ENCODE measurements at places on chromosomes 13 and 19. TPM values are rescaled to one million over a fixed set of nuclear protein-coding genes. Genes with fewer than 3 reads are reported as not detected.

GRCh38 chr13:77751513-77752456 is 54.3 kb downstream of the SLAIN1 start:
- no peak for DNase-seq
- H3K4me3 ChIP-seq, result no peak overlapping the region
- H3K36me3 ChIP-seq, result no peaks in the 10 kb centered on the region
- peaks cover 23% of the 10 kb centered on the region for H3K27me3 ChIP-seq
- H3K27ac ChIP-seq, result no peak overlapping the region
- no peaks in the 10 kb centered on the region for H3K4me1 ChIP-seq

GRCh38 chr19:45348367-45349125 is 8.0 kb downstream of the KLC3 start:
- H3K4me1 ChIP-seq, result no peaks in the 10 kb centered on the region
- DNase-seq, result peak; percentile 88
- no peak overlapping the region for H3K4me3 ChIP-seq

DNA sequence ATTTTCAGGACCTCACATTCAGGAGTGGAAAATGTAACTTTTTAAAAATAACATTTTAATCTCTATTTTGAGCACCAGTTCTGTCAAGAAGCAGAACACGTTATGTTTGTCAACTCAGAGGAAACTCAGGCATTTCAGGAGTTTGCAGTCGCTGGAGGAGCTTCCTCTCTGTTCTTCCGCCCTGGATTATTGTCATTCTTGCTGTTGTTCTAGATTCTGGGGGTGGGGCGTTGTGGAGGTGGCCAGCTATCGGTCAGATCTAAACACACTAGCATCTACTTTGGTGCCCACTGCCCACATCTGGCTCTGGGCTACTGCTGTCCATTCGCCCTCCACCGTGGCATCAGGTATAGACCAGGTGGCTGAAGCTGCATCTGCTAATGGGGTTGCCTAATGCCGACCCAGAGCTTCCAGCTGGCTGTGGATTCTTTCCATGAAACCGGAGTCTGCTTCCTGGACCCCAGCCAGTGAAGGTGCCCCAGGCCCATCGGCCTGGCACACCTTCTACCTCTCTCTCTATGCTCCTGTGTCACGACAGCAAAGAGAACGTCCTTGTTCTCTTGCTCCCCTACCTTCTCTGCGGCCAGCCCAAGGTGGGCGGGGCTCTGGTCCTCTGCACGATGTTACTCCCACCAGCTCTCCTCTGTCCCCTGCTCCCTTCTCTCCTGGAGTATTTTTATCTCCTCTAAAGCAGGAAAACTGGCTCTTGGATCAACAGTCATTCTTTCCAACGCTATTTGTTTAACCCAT is 36.7 kb upstream of the DGKH start:
- no peaks in the 10 kb centered on the region for H3K27me3 ChIP-seq
- H3K36me3 ChIP-seq, result no peaks in the 10 kb centered on the region
- H3K4me1 ChIP-seq, result peaks cover 8% of the 10 kb centered on the region
- no peak overlapping the region for H3K27ac ChIP-seq
- no peak for DNase-seq
- H3K4me3 ChIP-seq, result no peak overlapping the region

DNA sequence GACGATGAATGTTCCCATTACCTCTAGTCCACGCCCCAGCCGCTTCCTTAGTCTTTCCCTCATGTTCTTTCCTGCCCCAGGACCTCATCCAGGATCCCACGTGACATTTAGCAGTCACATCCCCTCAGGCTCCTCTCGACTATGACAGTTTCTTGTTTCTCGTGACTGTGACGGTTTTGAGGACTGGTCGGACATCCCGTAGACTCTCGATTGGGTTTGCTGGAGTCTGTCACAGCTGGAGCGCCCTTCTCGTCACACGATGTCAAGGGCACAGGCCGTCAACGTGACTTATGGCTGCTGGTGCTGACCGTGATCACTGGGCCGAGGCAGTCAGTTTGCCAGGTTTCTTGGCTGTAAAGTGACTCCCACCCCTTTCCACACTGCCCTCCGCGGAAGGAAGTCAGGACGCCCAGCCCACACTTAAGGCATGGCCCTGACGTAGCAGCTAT is 22.8 kb downstream of the ELAVL1 start:
- H3K4me3 ChIP-seq, result no peak overlapping the region
- H3K4me1 ChIP-seq, result peaks cover 17% of the 10 kb centered on the region
- no peaks in the 10 kb centered on the region for H3K27me3 ChIP-seq
- peak; percentile 49 for DNase-seq
- peaks cover 11% of the 10 kb centered on the region for H3K36me3 ChIP-seq

DNA sequence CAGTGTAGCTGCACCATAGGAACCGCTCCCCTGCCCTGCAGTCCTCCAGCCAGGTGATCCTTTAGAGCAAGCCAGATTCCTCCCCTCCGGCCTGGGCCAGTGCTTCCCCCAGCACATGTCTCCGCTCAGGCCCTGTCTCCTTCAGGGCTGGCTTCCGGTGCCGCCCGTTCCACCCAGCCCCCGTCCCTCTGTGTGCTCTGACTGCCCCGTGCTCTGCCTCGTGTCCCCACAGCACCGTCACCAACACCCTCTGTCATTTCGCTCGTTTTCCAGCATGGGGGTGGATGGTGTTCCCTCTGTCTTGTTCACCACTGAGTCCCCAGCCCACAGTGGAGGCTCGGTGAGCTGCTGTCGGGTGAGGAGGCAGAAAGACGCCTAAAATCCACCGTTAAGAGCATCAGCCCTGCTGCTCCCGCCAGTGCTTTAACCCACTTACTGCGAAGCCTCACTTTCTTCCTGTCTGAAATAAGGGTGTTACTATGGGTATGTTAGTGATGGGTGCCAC is 54.5 kb downstream of the TSSK6 start:
- H3K27me3 ChIP-seq, result no peaks in the 10 kb centered on the region
- peak; percentile 59 for DNase-seq
- peaks cover 72% of the 10 kb centered on the region for H3K4me1 ChIP-seq
- peaks cover 4% of the 10 kb centered on the region for H3K36me3 ChIP-seq

DNA sequence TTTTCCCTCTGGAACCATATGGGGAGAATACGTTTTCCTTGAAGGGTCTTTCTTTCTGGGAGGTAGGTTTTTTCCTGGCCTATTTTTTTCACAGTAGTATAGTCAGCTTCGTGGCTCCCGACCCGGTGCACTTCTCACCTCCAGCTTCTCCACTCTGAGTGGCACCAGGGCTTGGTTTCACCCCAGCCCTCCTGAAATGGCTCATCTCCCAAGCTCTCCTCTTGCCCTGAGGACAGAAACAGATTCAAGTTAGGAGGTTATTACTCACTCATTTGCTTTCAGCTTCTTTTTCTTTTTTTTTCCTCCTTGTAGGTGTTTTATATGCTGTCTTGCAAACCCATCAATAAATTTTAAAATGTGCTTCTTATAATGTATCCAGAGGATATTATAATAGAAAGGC is 199.3 kb downstream of the RFC3 start:
- H3K36me3 ChIP-seq, result peaks cover 5% of the 10 kb centered on the region
- H3K4me3 ChIP-seq, result no peak overlapping the region
- no peak overlapping the region for H3K27ac ChIP-seq
- H3K27me3 ChIP-seq, result no peaks in the 10 kb centered on the region
- DNase-seq, result no peak

DNA sequence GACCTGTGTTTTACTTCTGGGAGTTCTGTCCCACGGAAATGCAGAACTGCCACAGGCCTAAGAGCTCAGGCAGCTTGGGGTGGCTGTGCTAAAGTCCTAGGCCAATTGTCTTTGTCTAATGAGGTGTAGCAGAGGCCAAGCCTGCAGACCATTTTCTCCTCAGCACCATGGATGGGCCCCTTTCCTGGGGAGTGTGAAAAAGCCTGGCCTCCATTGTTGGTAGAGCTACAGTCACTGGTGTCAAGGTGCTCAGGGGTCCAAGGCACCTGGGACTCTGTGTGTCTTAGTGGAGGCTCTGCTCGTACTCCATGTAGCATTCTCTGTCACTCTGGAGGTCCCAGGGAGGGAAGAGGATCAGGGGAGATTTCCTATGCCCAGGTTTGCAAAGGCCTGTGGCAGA is 329.6 kb downstream of the SLITRK5 start:
- H3K27ac ChIP-seq, result no peak overlapping the region
- peaks cover 17% of the 10 kb centered on the region for H3K4me1 ChIP-seq
- H3K27me3 ChIP-seq, result no peaks in the 10 kb centered on the region
- peaks cover 2% of the 10 kb centered on the region for H3K36me3 ChIP-seq
- no peak overlapping the region for H3K4me3 ChIP-seq
- no peak for DNase-seq

- peak overlapping the region; percentile 97 for H3K4me3 ChIP-seq
- peaks cover 49% of the 10 kb centered on the region for H3K4me1 ChIP-seq
- no peak for DNase-seq
- H3K36me3 ChIP-seq, result no peaks in the 10 kb centered on the region
- peak overlapping the region; percentile 86 for H3K27ac ChIP-seq
Observed at GRCh38 chr19:46745030-46745429, 827 bp upstream of the FKRP start.

GRCh38 chr13:103044056-103044455 is 22.2 kb downstream of the SLC10A2 start:
- H3K27ac ChIP-seq, result no peak overlapping the region
- H3K27me3 ChIP-seq, result peaks cover 2% of the 10 kb centered on the region
- no peaks in the 10 kb centered on the region for H3K4me1 ChIP-seq
- H3K4me3 ChIP-seq, result no peak overlapping the region
- H3K36me3 ChIP-seq, result no peaks in the 10 kb centered on the region

DNA sequence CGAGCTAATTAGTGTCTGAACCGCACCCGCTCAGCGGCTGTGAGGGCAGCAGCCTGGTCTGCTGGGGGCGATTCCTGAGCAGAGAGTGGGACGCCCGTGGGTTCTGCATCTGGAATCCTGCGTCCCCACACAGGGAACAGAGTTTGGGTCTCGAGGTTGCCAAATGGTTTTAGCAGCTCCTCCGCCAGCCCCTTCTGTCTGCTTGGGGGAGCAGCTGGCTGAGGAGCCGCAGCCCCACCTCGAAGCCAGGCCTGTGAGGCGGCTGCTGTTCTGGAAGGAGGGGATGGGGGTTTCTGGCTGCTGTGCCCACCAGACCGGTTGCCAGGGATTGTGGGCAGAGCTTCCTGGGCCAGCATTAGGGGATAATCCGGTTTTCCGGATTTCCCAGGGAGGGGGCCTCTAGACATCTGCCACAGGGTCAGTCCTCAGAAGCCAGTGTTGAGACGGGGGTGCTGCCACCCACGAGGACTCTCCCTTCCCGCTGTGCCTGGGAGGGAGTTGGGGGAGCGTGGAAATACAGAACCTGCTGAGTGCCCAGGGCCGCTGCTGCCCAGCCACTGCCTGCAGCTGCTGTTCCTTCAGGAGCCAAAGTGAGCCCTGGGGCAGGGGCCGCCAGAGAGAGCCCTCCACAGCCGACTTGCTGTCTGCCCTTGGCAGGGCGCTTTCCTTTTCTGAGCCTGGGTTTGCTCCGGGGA is 2.0 kb downstream of the CDC34 start:
- H3K27ac ChIP-seq, result peak overlapping the region; percentile 96
- peaks cover 5% of the 10 kb centered on the region for H3K36me3 ChIP-seq
- DNase-seq, result no peak

DNA sequence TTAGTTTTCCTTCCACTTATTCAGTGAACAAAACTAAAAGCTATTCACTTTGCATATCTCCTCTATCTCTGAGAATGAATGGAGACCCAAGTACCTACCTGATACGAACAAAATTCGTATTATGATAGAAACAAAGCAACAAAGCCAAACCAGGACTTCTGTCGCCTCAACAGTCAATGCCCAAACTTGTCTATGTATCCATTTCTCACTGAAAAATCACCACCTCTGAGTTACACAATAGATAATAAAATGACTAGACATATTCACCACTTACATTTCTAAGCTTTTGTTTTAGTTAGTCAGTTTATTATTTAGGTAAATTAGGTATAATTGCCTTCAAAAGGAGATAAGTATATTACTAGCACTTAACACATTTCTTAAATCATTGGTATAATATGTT is 67.7 kb downstream of the CAB39L start:
- peaks cover 34% of the 10 kb centered on the region for H3K4me1 ChIP-seq
- no peak overlapping the region for H3K4me3 ChIP-seq
- H3K27me3 ChIP-seq, result no peaks in the 10 kb centered on the region
- no peak for DNase-seq
- H3K36me3 ChIP-seq, result no peaks in the 10 kb centered on the region

DNA sequence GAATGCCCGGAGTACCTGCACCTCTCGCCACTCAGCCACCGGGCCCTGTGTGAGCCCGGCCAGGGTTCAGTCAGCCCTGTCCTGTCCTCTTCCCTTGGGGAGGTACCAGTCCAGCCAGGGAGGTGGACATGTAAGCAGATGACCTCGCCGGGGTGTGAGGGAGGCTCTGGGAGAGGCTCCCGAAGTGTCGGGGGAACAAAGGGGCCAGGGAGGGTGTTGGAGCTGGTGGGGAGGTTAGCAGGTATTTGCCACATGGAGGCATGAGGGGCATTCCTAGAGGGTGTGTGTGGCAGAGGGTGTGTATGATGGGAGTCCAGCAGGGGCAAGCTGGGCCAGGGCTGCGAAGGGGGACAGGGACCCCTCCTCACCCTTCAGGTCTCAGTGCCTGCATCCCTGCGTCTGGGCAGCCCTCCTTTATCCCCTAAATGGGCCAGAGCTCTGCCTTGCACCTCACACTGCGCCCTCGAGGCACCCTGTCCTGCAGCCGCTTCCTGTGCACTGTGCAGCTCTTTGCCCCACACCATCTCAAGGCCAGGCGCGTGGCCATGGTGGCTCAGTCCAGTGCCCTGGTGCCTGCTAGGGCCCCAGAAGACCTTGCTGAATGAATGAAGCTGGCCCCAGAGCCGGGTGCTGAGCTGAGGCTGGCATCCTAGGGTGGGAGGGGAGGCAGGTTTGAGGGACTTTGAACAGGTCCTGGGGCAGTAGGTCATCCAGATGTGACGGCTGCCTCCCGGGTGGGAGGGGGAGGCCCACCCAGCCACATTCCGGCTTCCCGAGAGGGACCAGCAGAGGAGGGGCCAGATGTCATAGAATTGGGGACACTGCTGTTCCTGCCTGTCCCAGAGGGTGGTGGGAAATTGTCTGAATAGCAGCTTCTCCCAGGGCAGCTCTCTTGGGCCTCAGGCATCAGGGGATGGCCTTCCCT is 3.1 kb downstream of the DDA1 start:
- H3K4me1 ChIP-seq, result peaks cover 37% of the 10 kb centered on the region
- peaks cover 10% of the 10 kb centered on the region for H3K36me3 ChIP-seq
- peak overlapping the region; percentile 65 for H3K4me3 ChIP-seq
- no peak for DNase-seq
- no peaks in the 10 kb centered on the region for H3K27me3 ChIP-seq

GRCh38 chr19:30119180-30119908 is 177.3 kb downstream of the URI1 start:
- no peaks in the 10 kb centered on the region for H3K27me3 ChIP-seq
- no peak for DNase-seq
- H3K36me3 ChIP-seq, result no peaks in the 10 kb centered on the region

- peak overlapping the region; percentile 90 for H3K27ac ChIP-seq
- no peaks in the 10 kb centered on the region for H3K27me3 ChIP-seq
- H3K36me3 ChIP-seq, result no peaks in the 10 kb centered on the region
Observed at GRCh38 chr13:43307221-43307920, 284.0 kb downstream of the DNAJC15 start.

CYP4F8 gene
- not detected for total RNA-seq

OR7D2 gene
- total RNA-seq, result 0.33 TPM

DCT gene
- not detected for total RNA-seq

KLK11 gene
- total RNA-seq, result not detected

CALR3 gene
- total RNA-seq, result not detected

ZNF506 gene
- total RNA-seq, result 8.1 TPM

Data from chondrocyte (in vitro differentiated cells).